ENCODE measurements at places on chromosomes 13 and 19.
A peak's percentile ranks its signal among the peaks of the same experiment; 100 is the strongest.

DNA sequence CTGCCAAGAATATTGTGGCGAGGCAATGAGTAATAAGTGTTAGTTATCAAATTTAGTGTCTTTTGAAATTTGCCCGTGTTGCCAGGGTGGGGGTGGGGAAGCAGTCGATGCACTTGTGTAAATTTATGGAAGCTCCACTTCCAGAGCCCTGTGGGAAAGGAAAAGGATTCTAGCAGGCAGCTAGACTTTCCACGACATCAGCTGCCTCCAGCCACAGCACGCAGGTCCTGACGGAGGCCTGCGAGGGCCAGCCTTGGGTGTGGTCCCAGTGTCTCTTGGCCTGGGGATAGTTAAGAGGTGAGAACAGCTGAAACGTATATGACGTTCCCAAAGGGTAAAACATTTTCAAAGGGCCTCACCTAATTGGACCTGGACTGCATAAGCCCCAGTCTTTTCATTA, 433.0 kb downstream of the TSHZ3 start:
- DNase-seq = no peak

DNA sequence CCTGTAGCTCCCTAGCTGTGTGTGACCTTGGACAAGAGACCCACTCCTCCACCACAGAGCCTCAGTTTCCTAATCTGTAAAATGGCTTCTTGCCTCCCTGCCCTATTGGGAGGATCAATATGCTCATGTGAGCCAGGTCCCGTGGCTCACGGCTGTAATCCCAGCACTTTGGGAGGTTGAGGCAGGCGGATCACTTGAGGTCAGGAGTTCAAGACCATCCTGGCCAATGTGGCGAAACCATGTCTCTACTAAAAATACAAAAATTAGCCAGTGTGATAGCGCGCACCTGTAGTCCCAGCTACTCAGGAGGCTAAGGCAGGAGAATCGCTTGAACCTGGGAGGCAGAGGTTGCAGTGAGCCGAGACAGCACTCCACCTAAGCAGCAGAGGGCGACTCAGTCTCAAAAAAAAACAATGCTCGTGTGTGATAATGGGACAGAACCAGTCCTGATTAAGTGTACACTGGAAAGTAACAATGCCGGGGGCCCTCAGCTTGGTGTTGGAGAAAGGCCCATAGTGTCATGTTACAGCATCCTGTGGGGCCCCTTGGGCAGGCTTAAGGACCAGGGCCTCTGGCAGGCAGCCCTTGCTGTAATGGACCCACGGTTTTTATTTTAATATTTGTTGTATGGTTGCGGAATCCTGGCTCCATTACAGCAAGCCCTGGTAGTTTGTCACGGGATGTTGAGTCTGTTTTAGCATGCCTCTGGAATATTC, 6.8 kb downstream of the RPS11 start:
- peak; percentile 51 for DNase-seq

DNA sequence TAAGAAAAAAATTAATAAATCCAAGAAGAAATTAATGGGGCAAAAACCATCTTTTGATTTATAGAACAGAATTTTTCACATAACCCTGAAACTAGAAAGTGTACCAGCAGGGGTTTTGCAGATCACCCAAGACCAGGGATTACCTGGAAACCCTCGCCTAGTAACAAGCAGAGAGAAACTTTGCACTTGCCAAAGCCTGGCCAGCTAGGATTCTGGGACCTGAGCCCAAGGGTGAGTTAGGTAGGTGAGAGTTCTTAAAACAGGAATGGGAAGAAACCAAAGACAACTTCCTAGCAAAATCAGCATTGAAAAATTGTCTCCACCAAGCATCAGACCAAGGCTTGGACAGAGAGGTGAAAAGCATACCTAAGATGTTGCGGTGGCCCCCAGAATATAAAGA, 247.0 kb upstream of the NBEA start:
- no peak for DNase-seq

DNA sequence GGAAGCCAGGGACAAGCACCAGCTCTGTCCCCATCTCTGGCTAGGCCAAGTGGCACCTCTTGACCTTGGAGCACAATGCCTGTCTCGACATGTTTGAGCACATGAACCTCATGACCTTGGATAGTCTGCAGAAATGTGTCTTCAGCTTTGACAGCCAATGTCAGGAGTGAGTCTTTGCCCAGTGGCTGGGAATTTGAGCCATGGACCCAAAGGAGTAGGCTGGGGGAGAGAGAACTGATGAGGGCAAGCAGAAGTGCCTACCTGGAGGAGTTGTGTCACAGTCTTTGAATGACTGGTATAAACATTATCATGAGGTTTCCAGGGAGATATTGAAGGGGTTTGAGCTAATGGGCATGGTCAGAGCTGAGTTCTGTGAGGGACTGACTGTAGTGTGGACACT, 6.7 kb upstream of the CYP4F12 start:
- DNase-seq = no peak

DNA sequence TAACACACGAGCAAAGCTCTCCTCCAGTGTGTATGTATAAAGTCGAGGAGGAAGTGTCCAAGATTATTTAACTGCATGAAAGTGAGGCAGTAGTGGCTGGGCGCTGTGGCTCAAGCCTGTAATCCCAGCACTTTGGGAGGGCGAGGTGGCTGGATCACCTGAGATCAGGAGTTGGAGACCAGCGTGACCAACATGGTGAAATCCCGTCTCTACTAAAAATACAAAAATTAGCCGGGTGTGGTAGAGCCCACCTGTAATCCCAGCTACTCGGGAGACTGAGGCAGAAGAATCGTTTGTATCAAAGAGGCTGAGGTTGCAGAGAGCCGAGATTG, 1.2 kb upstream of the ZNF20 start:
- no peak for DNase-seq

- no peak for DNase-seq
These were observed 4.3 kb upstream of the ZNF813 start for GRCh38 chr19:53463263-53463662.

DNA sequence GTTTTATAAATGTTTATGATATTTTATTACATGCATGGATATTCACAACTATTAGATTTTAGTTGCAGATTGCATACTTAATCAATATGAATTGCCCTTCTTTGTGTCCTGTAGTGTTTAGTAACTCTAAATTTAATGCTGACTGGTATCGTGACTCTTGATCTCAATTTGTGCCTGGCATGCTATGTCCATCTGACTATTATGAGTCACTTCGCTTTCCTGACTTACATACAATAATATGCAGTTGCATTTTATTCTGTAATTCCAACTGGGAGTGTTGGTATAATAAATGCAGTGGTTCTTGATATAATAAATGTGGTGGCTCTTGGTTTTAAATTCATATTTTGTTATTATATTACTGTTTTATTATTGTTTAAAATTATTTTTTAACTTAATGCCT, 277.5 kb downstream of the LIG4 start:
- no peak for DNase-seq

DNA sequence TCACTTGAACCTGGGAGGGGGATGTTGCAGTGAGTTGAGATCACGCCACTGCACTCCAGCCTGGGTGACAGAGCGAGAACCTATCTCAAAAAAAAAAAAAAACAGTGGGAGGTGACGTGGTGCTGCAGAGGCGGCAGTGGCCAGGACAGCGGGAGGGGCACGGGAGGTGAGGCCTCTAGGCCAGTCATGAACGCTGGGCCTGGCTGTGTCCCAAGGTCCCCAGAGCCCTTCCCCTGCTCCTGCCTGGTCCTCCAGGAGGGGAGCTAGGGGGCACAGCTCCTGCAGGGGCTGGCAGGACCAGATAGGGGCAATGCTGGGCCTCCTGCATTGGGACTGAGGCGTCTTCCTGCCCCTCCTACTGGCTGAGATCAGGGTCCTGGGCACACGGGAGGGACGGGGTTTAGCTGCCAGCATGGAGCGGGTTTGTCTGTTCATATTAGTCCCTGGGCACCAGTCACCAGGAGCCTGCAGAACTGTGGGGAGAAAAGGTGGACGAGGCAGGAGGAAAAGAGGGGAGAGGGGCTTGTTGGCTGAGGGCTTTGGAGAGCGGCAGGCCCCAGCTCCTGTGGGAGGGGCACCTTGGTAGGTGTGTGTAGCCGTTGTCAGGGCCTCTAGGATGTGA, 4.5 kb downstream of the MAP2K7 start:
- no peak for DNase-seq

- no peak for DNase-seq
These were observed 559.0 kb downstream of the PCDH17 start for GRCh38 chr13:58190577-58190976.

DNA sequence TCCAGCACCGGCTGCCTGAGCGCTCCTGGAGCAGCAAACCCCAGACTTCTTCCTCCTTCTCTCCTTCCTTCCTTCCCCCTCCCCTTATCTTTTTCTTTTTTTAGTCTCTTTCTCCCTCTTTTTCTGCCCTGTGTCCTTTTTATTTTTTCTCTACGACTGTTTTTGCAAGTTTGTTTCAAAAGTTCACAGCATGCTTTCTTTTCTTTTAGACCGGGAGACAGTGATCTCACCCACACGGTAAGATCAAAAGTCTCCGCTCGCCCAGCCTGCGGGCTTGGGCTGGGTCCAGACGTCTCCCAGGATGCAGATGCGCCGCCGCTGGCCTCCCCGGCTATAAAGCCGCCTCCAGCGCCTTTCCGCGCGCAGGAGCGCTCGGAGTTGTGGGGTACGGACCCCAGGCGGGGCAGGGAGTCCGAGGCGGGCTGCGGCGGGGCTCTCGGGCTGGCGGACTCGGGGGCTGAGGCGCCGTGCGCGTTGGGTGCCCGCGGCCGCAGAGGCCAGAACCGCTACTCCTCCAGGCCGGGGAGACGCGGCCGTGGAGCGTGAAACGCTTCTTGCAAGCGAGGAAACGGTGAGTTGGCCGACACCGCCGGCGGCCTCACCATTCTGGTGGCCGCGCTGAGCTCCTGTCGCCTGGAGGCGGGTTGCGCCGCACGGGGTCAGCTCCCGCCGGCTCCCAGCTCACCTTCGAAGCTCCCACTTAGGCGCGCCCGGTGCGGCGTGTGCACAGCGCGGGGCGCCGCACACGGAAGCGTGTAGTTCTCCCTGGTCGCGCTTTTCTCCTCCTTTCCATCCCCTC, 2.0 kb upstream of the TSHZ3 start:
- no peak for DNase-seq

- DNase-seq = no peak
These were observed 83.0 kb downstream of the TSHZ3 start for GRCh38 chr19:31266196-31266595.

GRCh38 chr13:42650506-42650905, 76.6 kb downstream of the TNFSF11 start:
- no peak for DNase-seq

DNA sequence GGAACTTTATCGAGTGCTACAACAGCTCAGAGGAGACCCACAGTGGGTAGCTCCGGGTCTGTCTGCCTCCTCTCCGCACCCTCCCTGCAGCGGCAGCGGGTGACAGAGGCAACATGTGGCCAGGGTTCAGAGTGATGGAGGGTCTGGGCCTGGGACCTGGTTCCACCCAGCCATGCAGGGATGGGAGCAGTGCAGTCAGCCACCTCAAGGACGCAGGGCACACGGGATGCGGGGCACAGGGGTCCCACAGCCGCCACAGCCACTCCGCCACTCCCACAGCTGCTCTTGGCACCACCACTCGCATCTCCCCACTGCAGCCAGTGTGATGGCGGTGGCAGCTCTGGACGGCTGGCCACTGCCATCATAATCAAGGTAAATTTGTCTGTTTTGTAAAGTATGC, 892.9 kb downstream of the OLFM4 start:
- no peak for DNase-seq

- DNase-seq = no peak
These were observed 32.3 kb downstream of the LPAR6 start for GRCh38 chr13:48380581-48380980.

DNA sequence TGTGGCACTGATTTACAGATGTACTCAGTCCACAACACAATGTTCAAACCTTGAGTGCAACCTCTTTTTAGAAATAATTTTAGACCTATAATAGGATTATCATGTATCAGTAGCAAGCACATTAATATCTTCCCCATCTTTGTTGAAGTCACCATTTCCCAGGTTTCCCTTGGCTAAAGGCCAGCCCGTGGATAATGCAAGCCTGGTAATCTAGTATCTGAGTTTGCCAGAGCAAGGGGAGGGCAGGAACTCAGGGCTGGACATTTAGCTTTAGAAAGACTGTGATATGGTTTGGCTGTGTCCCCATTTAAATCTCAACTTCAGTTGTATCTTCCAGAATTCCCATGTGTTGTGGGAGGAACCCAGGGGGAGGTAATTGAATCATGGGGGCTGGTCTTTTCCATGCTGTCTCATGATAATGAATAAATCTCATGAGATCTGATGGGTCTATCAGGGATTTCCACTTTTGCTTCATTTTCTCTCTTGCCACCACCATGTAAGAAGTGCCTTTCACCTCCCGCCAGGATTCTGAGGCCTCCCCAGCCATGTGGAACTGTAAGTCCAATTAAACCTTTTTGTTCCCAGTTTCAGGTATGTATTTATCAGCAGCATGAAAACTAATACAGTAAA, 37.7 kb downstream of the SLC6A16 start:
- DNase-seq = no peak

DNA sequence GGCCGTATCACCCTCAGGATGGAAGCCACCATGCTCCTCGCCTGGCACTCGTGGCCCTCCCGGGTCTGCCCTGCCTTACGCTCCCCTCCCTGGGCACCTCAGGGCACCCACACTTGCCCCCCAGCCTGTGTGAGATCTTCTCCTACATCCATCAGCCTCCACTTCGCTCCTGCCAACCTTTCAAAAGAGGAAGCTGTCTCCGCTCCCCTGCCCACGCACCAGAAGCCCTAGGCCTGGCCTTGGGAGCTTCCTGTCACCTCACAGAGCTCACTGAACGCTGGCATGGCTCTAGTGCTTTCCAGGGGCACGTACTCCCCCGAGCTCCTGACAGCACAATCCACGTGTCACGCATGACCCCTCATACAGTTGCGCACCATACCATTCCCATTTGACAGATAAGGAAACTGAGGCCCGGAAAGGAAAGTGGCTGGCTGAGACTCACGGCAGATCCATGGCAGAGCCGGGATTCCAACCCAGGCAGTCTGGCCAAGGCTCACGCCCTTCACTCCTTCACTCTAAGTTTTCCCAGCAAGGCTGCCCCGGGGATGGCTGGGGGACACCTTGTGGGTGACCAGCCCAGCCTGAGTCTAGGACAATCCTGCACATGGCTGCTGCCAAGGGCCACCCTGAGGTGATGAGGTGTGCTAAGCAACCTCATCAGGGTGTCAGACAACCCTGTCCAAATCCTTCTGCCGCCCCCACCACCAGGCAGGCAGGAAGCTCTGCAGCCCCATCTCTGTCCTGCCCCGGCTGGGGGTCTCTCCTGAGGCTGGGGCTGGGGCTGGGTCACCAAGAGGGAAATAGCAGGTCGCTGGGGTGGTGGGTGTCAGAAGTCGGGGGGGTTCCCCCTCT, 19.3 kb downstream of the PPP1R12C start:
- DNase-seq = no peak

DNA sequence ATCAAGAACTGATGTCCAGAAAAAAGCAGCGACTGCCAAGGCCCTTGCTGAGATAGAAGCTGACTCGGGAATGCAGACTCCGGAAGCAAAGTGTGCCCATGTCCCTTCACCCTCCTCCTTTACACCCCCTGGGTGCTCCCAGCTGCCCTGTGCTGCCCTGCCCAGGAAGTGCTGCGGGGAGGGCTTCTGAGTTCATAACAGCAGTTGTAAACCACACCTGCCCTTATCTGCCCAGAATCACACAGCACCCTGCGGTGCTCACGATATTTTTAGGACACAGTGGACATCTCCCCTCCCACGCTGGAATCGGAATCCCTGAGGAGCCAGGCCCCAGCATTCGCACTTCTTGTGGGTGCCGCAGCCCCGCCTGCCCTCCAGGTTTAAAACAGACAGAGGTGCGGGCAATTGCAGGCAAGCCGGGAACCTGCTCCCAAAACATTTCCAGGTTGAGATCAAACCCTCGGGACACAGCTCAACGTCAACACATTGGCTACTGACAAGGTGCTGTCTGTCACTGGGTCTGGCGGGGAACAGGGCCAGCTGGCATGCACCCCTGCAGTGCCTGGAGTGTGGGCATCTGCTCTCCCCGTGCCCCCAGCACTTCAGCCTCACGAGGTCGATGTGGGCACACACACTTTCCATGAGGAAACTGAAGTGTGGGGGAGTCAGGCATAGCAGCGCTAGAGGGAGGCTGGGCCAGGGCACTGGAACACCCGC, 36.8 kb downstream of the RAB20 start:
- no peak for DNase-seq
